ENCODE measurements at places on chromosomes 12 and 14.
A peak's percentile ranks its signal among the peaks of the same experiment; 100 is the strongest.

GRCh38 chr12:5806371-5807089, 138.5 kb downstream of the ANO2 start:
- no peak for DNase-seq

GRCh38 chr12:120851944-120852343, 52.2 kb downstream of the SPPL3 start:
- DNase-seq = no peak

DNA sequence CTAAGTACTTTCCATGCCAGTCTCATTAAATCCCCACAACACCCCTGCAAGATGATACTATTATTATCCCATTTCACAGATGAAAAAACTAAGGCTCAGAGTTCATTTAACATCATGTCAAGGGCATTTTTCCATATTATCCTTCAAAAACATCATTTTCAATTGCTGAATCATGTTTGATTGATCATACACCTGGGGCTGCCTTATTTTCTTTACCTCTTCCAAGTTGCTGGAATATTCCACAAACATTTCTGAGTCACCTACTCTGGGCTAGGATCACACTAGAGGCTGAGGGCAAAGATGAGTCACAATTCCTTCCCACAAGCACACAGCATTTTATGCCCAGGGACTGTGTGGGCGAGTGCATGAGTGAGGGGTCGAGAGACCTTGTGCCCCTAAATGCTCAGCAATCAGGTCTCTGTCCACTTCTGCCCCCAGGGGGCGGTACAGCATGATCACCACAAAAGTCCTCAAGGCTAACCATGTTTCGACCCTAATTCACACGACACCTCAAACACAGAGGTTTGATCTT, 14.1 kb upstream of the TMEM119 start:
- peak; percentile 46 for DNase-seq

DNA sequence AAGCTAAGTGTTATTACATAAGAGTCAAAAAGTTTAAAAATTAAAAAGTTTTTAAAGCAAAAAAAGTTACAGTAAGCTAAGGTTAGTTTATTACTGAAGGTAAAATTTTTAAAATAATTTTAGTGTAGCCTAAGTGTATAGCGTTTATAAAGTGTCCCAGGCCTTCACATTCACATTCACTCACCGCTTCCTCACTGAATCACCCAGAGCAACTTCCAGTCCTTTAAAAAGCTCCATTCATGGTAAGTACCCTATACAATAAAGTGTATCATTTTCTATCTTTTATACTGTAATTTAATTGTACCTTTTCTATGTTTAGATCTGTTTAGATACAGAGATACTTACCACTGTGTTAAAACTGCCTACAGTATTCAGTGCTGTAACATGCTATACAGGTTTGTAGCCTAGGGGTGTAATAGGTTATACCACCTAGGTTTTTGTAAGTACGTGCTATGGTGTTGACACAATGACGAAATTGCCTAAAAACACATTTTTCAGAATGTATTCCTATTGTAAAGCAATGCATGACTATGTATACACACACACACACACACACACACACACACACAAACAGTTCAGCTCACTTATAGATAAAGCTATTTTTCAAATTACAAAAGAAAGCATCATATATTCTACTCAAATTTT, 3.7 kb downstream of the CLEC14A start:
- no peak for DNase-seq

GRCh38 chr14:33740531-33740930, 210.3 kb downstream of the EGLN3 start:
- no peak for DNase-seq

GRCh38 chr12:3117144-3117581, 40.0 kb downstream of the TSPAN9 start:
- no peak for DNase-seq

- no peak for DNase-seq
These were observed 276.6 kb downstream of the NRXN3 start for GRCh38 chr14:78446807-78447206.
